IPS DF 6.9 (cell line): ENCODE measurements at places on chromosomes 5 and 9.

GRCh38 chr5:159511570-159511969, 181.3 kb upstream of the IL12B start:
- H3K27me3 ChIP-seq, result no peaks in the 10 kb centered on the region
- no peak overlapping the region for H3K27ac ChIP-seq
- no peaks in the 10 kb centered on the region for H3K36me3 ChIP-seq
- H3K4me3 ChIP-seq, result no peak overlapping the region
- H3K4me1 ChIP-seq, result no peaks in the 10 kb centered on the region; the same call in 1 of the 2 replicates

DNA sequence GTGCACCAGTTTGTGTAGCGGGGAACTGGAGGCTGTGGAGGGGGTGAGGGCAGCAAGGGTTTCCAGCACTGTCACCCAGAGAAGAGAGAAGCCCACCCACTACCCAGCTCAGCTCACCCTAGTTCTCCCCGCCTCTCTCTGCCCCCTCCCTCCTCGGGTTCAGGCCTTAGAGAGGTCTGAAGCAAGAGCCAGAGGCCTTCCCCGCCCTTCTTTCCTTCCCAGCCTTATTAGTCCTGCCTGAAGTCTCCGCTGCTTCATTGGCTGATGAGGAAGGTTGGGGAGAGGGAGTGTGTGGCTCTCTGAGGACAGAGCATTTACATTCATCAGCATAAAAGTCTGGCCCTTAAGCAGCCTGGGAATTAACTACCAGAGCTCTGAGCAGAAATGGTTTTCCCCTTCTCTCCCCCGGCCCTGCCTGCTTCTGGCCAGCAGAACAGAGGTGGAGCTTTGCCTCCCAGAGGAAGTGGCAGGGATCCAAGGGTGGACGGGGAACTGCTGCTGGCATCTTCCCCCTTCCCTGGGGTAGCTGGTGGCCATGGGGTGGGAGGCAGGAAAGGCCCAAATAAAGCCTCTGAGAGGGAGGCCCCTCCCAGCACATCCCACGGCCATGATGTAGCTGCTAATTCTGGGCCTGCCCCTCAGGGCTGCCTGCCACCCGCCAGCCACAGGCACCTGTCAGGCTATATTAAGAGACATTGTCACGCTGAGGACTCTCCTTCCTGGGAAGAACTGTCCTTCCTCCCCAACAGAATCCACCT, 4.1 kb downstream of the DNAJB5 start:
- no peak overlapping the region for H3K4me3 ChIP-seq
- no peaks in the 10 kb centered on the region for H3K27me3 ChIP-seq
- peaks cover 14% of the 10 kb centered on the region for H3K4me1 ChIP-seq
- DNase-seq, result no peak
- peaks cover 16% of the 10 kb centered on the region for H3K36me3 ChIP-seq

- no peak for DNase-seq
- H3K27ac ChIP-seq, result no peak overlapping the region
- no peak overlapping the region for H3K4me3 ChIP-seq
- no peaks in the 10 kb centered on the region; the same call in 1 of the 2 replicates for H3K4me1 ChIP-seq
- H3K36me3 ChIP-seq, result no peaks in the 10 kb centered on the region
Measured at GRCh38 chr9:93665637-93666438, 89.5 kb downstream of the PHF2 start.

DNA sequence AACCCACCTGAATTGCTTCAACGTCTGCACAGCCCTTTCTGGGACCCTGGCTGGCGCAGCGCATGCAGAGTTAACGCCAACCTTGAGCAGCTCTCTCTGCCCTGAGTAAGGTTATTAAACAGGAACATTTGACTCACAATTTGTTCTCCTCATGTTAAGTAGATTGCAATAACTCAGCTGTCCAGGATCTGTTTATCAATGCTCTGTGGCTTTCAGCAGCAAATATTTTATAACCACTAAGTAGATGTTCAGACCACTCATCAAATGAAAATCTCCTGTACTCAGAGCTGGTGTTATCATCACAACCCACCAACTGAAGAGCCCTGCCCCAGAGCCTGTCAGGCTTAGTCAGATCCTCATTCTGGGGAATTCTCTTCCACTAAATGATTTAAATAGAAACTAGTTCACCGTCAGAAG, 403.0 kb downstream of the ZNF608 start:
- H3K36me3 ChIP-seq, result no peaks in the 10 kb centered on the region
- H3K4me1 ChIP-seq, result no peaks in the 10 kb centered on the region
- no peak overlapping the region for H3K4me3 ChIP-seq
- DNase-seq, result no peak

DNA sequence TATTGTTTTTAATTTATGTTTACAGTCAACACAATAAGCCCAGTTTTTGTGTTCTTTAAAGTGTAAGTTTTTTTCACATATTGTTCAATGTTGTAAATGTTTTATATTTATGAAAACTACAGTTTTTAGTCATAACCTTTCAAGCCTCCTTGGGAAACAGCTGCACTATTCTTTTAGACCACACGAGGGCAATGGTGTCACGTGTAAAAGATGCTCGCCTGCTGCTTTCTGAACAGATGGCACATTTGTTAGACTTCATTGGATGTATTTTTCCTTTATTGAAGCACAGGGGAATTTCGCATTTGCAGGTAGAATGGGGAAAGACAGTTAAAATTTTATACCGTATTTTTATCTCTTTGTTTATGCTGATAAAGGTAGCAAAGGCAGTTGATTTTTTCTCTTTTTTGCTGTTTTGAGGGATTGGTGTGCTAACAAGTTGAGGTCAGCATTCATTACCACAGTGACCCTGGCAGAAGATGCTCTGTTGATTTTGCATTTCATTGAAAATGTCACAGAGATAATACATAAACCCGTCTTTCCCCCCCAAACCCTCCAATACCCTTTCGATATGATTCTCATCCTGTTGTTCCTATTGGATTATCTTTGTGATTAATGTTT, 59.0 kb downstream of the MAT2B start:
- H3K27me3 ChIP-seq, result peaks cover 8% of the 10 kb centered on the region; the same call in 1 of the 2 replicates
- H3K4me1 ChIP-seq, result peaks cover 4% of the 10 kb centered on the region; the same call in 1 of the 2 replicates
- H3K27ac ChIP-seq, result no peak overlapping the region
- no peak overlapping the region for H3K4me3 ChIP-seq
